Caco-2 (cell line): ENCODE measurements at places on chromosomes 13 and 19. TPM values are rescaled to one million over a fixed set of nuclear protein-coding genes. Genes with fewer than 3 reads are reported as not detected.

GRCh38 chr13:87376081-87376480, 295.1 kb upstream of the SLITRK5 start:
- DNase-seq, result no peak
- H3K27me3 ChIP-seq, result no peaks in the 10 kb centered on the region
- H3K36me3 ChIP-seq, result no peaks in the 10 kb centered on the region
- H3K4me3 ChIP-seq, result no peak overlapping the region
- no peak overlapping the region for H3K27ac ChIP-seq

- H3K27me3 ChIP-seq, result no peaks in the 10 kb centered on the region
- DNase-seq, result no peak
- no peaks in the 10 kb centered on the region for H3K36me3 ChIP-seq
- H3K4me3 ChIP-seq, result no peak overlapping the region
- H3K4me1 ChIP-seq, result no peaks in the 10 kb centered on the region
- no peak overlapping the region for H3K27ac ChIP-seq
Measured at GRCh38 chr13:95099541-95099940, 201.7 kb downstream of the ABCC4 start.

The LSR gene
- total RNA-seq, result 172 and 197 TPM in 2 replicates

DNA sequence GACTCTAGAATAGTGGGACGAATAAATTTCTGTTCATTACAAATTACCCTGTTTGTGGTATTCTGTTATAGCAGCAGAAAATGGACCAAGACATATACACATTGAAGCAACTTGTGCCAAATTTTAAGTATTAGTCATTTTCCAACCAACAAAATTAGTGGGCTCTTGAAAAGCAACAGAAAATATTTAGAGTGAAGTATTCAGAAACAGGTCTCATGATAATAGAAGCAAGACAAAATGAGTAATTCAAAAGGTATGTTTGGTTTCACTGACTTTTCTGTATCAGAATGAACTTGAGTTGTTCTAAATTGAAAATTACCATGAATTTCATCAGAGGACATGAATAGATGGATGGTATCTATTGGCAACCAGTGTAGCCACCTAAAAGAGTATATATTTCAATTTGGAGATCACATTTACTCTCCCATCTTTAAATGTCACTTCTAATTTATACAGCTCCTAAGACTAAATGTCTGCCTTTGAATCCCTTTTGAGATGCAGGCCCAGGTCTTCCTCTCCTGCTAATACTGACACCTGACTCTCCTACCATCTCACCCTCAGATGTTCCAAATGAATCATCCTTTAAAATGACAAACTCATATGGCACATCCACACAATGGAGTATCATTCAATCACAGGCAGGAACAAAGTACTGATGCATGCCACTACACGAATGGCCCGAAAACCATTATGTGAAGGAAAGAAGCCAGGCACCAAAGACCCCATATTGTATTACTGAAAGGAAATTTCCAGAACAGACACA, 40.7 kb upstream of the DOCK9 start:
- H3K36me3 ChIP-seq, result no peaks in the 10 kb centered on the region
- DNase-seq, result no peak
- no peaks in the 10 kb centered on the region for H3K27me3 ChIP-seq
- H3K27ac ChIP-seq, result no peak overlapping the region
- H3K4me3 ChIP-seq, result no peak overlapping the region

DNA sequence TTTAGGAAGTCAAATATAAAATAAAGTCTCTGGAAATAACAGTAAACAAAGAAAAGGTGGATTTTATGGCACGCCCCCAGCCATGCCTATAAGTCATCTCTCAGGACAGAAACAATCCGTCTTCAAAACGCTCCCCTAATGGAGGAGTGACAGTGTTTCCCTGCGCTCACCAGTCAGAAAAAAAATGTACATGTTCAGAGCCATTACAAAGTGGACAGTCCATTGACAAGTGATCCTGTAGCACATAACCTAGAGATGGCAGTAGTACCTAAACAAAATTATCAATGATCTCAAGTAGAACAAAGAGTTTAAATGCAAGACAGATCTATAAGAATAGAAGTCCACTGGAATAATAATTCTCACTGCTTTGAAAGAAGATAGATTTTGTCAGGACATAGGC, 891.7 kb upstream of the MIR17HG start:
- no peaks in the 10 kb centered on the region for H3K36me3 ChIP-seq
- no peaks in the 10 kb centered on the region for H3K27me3 ChIP-seq
- no peak overlapping the region for H3K4me3 ChIP-seq

The GFY gene
- 0.25 TPM in 1 of 2 replicates, not detected in the other for total RNA-seq
